Stimulated activated CD8-positive, alpha-beta memory T cell treated with anti-CD3 and anti-CD28 coated beads, Interleukin-7, amount 100 ng/mL, for 1 hour (primary cell): ENCODE measurements at places on chromosomes 3 and 15.

DNA sequence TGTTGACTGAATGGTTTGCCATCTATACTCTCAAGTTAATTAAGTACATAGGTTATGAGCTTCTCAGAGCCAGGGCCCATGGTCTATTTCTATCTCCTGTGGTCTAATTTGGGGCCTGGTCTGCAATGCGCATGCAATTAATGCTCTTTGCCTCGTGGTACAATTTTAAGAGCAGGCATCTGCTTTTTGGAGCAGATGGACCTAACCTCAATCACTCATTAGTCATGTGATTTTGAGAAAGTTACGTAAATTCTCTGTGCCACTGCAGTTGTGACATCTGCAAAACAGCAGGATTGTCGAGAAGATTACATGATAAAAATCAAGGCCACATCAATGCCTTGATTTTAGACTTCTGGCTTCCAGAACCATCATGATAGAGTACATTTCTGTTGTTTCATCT lies 543.7 kb upstream of the ADAMTS9 start:
- no peak for DNase-seq

DNA sequence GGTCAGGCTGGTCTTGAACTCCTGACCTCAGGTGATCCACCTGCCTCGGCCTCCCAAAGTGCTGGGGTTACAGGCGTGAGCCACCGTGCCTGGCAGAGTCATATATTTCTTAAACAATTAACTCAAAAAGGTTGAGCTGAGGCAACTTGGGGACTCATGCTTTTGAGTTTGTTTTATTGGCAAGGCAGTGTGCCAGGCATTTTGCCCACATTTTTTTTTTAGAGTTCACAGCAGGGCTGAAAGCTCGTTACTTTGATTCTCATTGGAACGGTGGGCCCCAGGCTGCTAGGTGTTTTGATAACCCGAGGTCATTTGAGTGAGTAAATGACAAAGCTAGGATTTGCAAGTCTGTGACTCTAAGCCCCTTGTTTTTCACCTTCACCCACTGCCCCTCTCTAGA lies 76.2 kb downstream of the CCK start:
- DNase-seq: no peak

DNA sequence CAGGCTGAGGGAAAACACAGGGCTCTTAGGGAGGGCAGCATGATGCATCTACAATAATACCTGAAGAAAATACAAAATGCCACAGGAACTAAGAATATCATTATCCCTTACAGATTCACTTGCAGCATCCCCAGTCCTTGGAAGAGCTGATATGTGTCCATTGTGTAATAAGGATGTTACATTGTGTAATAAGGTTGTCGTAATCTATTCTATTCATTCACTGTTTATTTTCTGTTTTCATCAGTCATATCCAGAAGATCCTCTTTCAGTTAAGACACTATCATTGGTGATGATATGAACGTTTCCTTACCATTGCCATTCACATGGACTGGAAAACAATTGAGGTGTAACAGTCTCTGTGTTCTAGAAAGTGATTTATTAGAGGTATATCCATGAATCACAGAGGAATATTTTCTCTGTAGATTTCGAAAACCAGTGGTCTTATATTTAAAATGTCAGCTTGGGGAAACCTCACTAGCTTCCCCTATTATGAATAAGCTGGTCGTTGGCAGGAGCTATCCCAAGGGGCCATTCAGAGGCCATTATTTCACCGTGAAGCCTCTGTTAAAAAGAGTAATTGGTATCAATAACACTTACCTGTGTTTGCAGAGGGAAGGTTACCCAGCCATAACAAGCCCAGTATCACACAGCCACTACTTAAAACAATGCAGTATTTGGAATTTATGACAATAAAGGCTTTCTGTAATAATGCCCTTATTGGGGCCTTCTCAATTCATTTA lies 241.1 kb downstream of the ZNF385D start:
- no peak for DNase-seq

DNA sequence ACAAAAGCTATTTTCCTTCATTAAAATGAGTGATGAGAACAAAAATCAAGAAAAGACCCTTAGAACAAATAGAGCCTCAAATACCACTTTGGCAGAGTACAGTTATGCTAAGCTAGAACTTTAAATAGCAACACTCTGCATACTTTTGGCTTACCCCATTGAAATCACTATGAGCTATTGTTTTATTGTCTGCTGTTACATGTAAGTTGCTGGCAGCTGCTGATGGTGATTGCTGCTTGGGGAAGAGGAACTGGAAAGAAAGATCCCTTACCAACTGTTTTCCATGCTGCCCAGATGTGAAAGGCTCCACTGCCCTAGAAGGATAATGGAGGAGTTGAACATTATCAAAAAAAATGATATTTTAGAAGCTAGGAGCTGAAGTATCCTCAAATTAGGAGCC lies 135.4 kb downstream of the SYNPR start:
- no peak for DNase-seq

DNA sequence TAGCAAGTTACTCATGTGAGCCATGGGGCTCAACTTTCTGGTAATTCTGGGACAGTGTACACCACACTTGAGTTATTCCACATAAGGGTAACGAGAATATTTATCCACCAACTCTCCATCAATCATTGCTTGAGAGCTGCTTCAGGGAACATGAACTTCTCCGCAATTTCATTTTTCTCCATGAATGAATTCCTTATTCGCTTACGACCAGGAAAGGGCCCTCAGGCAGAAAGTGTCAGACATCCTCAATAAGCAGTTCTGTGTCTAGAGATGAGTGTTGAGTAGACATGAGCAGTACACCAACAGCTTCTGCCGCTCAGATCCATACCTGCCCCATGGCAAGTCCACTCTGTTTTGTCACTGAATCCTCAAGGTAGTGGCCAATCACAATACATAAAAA lies 24.8 kb upstream of the IQCF2 start:
- DNase-seq: no peak
